ENCODE measurements at places on chromosomes 16 and 17.

- no peak for DNase-seq
Measured at GRCh38 chr16:27568077-27568476, 18.1 kb downstream of the KATNIP start.

GRCh38 chr16:9330095-9330494 lies 238.7 kb downstream of the HAPSTR1 start:
- DNase-seq, result no peak

DNA sequence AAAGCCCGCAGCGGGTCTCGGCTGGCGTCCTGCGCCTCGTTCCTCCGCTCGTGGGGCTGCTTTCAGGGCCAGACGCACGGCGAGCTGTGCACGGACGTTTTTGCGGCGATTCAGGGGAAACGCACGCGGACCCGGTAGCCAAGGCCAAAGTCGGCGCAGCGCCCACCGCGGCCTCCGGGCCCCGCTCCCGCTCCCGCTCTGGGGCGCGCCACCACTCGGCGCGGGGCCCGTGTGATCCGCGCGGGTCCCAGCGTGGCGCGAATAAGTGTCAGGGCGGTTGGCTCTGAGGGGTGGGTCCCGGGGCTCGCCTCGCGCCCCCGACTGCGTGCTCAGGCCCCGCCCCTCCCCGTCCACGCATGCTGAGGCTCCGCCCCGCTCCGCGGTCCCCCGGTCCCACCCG lies 694 bp upstream of the TBCD start:
- DNase-seq, result no peak

GRCh38 chr17:72233986-72234385 lies 113.2 kb downstream of the SOX9 start:
- no peak for DNase-seq

GRCh38 chr17:7403043-7403726 lies 712 bp downstream of the TMEM256 start:
- no peak for DNase-seq

DNA sequence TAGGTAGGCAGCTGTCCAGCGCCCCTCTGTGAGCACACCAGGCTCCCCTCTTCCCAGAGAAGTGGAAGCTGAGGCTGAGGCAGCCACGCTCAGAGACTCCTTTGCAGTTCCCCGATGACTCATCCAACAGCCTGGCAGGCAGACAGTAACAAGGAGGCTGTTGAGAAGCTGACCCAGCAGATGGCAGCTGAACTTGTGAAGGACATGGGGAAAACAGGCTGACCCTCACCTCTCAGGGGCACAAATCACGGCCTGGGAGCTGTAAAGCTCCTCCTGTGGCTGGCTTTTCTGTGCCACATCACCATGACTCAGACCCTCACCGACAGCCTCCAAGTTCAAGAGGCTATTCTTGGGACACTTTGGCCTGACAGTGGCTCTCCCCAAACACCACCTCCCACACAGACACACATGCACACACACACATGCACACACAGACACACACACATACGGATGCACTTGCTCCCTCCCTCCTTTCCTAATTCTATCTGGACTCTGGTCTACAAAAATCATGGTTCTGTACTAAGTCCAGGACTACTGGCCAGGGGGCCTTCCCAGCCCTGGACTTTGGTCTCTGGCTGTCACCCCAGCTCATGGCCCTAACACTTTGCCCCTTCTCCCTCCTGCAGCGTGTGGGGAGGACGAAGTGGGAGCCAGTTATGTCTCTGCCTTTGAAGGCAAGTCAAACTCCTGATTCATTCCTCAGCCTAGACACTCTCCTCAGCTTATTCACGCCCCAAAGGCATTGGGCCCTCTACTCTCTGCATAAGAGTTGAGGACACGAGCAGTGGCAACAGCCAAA lies 23.2 kb downstream of the MAP3K14 start:
- DNase-seq, result no peak

DNA sequence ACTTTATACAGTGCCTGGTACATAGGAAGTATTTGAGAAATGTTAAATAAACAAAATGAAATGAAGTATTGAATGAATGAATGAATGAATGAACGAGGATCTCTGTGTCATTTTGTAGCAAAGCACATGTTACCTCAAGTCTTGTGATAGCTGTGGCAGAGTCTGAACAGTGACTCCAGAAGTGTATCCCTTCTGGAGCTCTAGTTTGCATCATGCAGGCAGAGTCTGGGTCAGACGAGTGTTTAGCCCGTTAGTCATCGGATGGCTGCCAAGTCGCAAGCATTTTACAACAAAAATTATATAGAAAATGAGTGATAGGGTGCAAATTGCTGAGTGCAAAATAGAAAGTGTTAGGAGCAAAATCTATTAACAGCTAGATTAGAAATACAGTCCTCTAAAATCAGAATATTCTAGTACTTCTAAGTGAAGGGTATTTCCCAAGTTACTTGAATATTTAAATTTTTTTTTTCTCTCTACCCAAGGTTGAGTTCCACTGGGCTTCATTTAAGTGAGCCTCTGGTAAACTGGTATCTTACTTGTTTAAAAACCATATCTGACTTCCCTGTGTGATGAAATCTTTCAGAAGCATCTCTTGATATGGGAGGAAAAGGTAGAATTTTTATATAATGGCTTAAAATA lies 113.3 kb downstream of the FTO start:
- DNase-seq, result no peak

DNA sequence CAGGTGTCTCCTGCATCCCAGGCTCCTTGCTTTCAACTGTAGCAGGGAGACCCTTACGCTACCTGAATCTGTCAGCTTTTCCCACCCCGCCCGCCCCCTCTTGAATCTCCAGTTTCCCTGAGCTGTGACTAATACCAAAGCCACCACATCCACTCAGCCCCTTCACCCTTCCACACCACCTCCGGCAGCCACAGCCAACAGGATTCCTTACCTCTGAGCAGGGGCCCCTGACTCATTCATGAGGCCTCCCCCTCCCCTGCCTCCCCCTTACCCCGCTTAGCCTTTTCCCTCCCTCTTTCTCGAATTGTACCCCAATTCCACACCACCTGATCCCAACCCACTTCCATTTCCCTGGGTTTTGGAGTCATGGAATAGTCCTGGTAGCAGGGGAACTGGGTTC lies 2.3 kb downstream of the STX1B start:
- DNase-seq, result no peak

GRCh38 chr17:74226252-74226651 lies 12.9 kb downstream of the TTYH2 start:
- no peak for DNase-seq

DNA sequence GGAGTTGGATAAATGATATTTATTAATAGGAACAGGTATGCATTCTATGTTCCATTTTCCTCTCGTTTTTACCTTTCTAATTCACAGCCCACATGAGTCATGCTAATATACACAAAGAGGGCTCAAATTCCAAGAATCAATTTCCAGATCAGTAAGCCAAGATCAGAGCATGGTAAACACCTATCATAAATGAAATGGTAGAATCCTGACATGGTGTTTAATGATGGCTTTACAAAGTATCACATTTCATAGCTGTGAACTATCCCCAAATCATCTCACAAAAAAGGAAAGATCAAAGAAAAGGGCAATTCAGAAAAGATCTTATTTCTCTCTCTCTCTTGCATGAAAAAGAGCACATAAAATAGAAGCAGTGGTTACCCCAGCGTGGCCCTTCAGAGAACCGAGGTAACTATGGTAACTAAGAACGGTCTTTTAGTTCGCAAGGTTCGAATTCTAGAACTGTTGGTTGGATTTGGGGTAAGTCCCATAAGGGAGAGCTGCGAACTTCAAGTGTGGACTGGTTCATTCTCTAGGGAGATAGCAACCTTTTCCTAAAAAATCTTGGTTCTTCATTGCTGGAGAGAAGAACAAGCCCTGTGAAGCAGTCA lies 73.0 kb downstream of the MARCHF10 start:
- DNase-seq, result no peak

DNA sequence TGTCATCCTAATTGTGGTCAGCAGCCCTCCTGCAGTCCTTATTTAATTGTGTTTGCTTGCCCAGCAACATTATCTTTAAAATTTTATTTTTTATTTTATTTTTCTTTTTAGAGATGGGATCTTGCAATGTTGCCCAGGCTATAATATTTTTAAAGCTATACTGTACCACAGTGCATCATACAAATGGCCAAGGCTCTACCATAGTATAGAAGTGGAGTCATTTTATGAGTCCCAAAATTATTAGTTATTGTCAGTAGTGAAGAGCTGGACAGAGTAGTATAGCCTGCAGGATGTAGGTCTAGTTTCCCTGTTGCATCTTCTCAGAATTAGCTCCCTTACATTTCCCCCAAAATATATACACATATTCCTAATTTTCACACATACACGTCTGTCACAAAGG lies 44.1 kb downstream of the GAN start:
- DNase-seq, result no peak
